ENCODE measurements at places on chromosomes 7 and 10. TPM values are rescaled to one million over a fixed set of nuclear protein-coding genes. Genes with fewer than 3 reads are reported as not detected.

- no peak overlapping the region for H3K27ac ChIP-seq
- peaks cover 7% of the 10 kb centered on the region for H3K4me1 ChIP-seq
- no peaks in the 10 kb centered on the region for H3K36me3 ChIP-seq
- DNase-seq = peak; percentile 69
- H3K4me3 ChIP-seq = no peak overlapping the region
Observed at GRCh38 chr7:19404912-19405329, 259.7 kb upstream of the FERD3L start.

DNA sequence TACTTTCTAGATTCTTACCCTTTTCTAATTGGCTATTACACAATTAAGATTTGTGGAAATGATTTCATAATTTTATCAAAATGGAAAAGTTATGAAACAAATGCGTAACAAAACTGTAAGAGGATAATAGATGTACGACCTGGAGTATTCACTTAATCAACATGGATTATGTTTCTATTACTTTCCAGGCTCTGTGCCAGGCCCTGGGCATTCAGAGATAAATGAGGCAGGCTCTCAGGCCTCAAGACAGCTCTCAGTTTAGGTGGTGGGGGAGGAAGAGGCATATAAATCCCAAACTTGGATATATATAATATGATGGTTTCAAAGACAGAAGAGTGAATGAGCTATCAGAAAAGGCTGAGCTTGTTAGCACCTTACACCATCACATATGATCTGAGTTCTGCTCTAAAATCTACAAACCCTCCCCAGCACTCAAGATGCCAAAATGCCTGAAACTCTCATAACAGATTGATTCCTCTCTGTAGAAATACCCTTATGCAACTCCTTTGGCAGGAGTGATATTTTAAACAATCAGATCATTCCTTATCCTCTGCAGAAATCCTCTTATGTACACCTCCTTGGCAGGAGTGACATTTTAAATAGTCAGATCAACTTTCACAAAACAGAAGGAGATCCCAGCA is 42.5 kb downstream of the ACBD5 start:
- no peak overlapping the region for H3K4me3 ChIP-seq
- no peaks in the 10 kb centered on the region for H3K36me3 ChIP-seq
- DNase-seq = no peak
- no peaks in the 10 kb centered on the region for H3K27me3 ChIP-seq
- H3K27ac ChIP-seq = no peak overlapping the region

DNA sequence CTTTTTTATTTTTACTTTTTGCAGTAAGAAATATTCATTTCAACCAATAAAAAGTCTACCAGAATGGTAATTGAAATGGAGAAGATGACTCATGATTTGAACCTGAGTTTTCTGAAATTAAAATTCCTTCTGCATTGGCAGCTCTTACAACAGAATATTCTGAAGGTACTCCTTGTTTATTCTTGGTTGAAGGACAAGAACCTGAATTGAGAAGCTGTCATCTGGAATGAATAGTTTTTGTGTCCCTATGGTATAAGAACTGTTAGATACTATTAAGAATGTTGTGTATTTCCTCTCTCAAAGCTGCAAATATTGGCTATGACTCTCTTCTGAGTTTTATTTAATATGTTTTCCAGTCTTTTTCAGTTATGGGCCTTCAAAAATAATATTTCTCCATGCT is 56.1 kb downstream of the CDK1 start:
- no peak for DNase-seq
- no peak overlapping the region for H3K4me3 ChIP-seq
- H3K27ac ChIP-seq = no peak overlapping the region
- H3K27me3 ChIP-seq = no peaks in the 10 kb centered on the region

- no peaks in the 10 kb centered on the region for H3K4me1 ChIP-seq
- DNase-seq = no peak
- H3K4me3 ChIP-seq = no peak overlapping the region
Observed at GRCh38 chr7:31079824-31080511, 27.9 kb downstream of the ADCYAP1R1 start.

GRCh38 chr10:25692761-25693160 is 241.3 kb upstream of the MYO3A start:
- no peaks in the 10 kb centered on the region for H3K4me1 ChIP-seq
- no peaks in the 10 kb centered on the region for H3K36me3 ChIP-seq
- no peaks in the 10 kb centered on the region for H3K27me3 ChIP-seq
- H3K4me3 ChIP-seq = no peak overlapping the region
- no peak overlapping the region for H3K27ac ChIP-seq
- no peak for DNase-seq

TRPV5 gene
- not detected for total RNA-seq

TSPAN13 gene
- total RNA-seq = 26.5 TPM

MAPK8 gene
- 72.1 TPM for total RNA-seq

DENND2A gene
- total RNA-seq = 4.2 TPM

DNAJC12 gene
- total RNA-seq = 0.33 TPM
